Left lung (tissue), 14 donors: ENCODE measurements at places on chromosomes 5 and 9. TPM values are rescaled to one million over a fixed set of nuclear protein-coding genes. Genes with fewer than 3 reads are reported as not detected.

DNA sequence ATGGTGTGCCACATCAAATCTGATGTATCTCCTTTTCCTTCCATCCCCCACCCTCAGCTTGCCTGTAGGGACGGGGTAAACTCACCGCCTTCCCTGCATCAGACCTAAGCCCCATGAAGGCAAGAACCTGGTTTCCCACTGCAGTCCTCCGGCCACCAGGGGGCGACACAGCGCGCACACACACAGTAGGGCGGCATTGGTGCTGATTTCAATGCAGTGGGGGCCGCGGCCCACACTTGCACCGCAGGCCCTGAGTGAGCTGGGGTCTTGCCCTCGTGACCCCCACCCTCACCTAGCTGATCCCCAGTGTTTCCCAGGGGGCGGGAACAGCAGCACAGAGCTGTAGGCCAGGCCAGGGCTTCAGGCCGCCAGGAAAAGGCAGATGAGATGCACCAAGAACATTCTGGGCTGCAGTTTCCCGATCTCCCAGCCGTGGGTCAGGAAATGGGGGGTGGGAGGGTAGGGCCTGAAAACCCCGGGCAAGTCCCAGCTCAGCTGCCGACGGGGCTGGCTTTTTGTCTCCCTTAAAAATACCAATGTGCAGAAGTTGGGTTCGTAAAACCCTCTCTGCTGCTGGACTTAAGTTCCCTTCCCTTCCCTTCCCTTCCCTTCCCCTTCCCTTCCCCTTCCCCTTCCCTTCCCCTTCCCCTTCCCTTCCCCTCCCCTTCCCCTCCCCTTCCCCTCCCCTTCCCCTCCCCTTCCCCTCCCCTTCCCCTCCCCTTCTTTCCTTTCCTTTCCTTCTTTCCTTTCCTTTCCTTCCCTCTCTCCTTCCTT lies 19.5 kb downstream of the FAM163B start:
- no peaks in the 10 kb centered on the region for H3K36me3 ChIP-seq
- no peak overlapping the region for H3K27ac ChIP-seq
- no peak for DNase-seq
- H3K27me3 ChIP-seq: peaks cover 17% of the 10 kb centered on the region

GRCh38 chr9:113650207-113651131 lies 186.9 kb downstream of the RGS3 start:
- peaks cover 9% of the 10 kb centered on the region for H3K4me1 ChIP-seq
- no peaks in the 10 kb centered on the region for H3K27me3 ChIP-seq

GARNL3 gene
- 8.0 TPM for total RNA-seq

- DNase-seq: no peak
- peaks cover 100% of the 10 kb centered on the region for H3K27me3 ChIP-seq
- H3K36me3 ChIP-seq: no peaks in the 10 kb centered on the region
- H3K4me1 ChIP-seq: no peaks in the 10 kb centered on the region
- H3K4me3 ChIP-seq: no peak overlapping the region
- no peak overlapping the region for H3K27ac ChIP-seq
Observed at GRCh38 chr5:73296772-73297171, 123.8 kb downstream of the TMEM174 start.

SLC22A4 gene
- 10.3 TPM for total RNA-seq

HMHB1 gene
- not detected for total RNA-seq

DNA sequence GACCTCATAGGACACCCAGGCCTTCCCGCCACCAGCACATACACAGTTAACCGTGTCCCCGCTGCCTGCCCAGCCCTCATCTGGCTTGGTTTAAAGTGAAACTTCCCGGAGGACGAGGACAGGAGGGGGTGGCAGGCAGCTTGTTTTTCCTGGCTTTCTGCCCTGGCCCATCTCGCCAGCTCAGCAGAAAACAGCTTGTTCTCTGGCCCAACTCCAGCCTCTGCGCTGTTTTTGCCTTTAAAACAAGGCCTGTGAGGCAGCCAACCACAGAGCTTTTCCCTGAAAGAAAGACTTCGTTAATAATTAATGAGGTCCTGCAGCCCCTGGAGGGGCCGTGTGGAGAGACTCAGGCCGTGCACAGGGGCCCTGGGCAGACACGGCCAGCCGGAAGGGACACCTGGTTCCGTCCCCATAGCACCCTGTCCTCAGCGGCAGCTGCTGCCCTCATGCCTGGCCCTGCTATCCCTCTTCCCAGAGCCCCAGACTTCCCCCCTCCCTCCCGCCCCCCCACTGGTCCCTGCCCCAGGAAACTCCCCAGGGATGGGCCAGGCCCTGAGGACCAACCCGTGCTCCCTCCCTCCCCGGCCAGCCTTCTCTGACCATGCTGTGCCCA lies 108.7 kb downstream of the RXRA start:
- peaks cover 96% of the 10 kb centered on the region for H3K36me3 ChIP-seq
- peak overlapping the region; percentile 73 for H3K27ac ChIP-seq
- peaks cover 84% of the 10 kb centered on the region for H3K4me1 ChIP-seq
- peak; percentile 94 for DNase-seq
- H3K4me3 ChIP-seq: no peak overlapping the region

LMX1B gene
- total RNA-seq: not detected

CMYA5 gene
- 2.7 TPM for total RNA-seq

PRRT1B gene
- total RNA-seq: 3.6 TPM

DNA sequence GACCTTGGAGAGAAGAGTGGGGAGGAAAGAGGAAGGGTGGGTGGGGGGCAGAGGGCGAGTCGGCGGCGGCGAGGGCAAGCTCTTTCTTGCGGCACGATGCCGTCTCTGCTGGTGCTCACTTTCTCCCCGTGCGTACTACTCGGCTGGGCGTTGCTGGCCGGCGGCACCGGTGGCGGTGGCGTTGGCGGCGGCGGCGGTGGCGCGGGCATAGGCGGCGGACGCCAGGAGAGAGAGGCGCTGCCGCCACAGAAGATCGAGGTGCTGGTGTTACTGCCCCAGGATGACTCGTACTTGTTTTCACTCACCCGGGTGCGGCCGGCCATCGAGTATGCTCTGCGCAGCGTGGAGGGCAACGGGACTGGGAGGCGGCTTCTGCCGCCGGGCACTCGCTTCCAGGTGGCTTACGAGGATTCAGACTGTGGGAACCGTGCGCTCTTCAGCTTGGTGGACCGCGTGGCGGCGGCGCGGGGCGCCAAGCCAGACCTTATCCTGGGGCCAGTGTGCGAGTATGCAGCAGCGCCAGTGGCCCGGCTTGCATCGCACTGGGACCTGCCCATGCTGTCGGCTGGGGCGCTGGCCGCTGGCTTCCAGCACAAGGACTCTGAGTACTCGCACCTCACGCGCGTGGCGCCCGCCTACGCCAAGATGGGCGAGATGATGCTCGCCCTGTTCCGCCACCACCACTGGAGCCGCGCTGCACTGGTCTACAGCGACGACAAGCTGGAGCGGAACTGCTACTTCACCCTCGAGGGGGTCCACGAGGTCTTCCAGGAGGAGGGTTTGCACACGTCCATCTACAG lies 760 bp downstream of the NPR3 start:
- no peaks in the 10 kb centered on the region for H3K36me3 ChIP-seq
- no peak for DNase-seq
- H3K27ac ChIP-seq: peak overlapping the region; percentile 60
- peaks cover 12% of the 10 kb centered on the region for H3K4me1 ChIP-seq
- peak overlapping the region; percentile 24 for H3K4me3 ChIP-seq

SERINC5 gene
- total RNA-seq: 57.0 TPM

GRCh38 chr9:18137815-18138214 lies 336.1 kb upstream of the ADAMTSL1 start:
- H3K36me3 ChIP-seq: no peaks in the 10 kb centered on the region
- DNase-seq: no peak
- no peak overlapping the region for H3K27ac ChIP-seq
- H3K4me1 ChIP-seq: no peaks in the 10 kb centered on the region
- no peak overlapping the region for H3K4me3 ChIP-seq

SLC46A2 gene
- 7.0 TPM for total RNA-seq

DNA sequence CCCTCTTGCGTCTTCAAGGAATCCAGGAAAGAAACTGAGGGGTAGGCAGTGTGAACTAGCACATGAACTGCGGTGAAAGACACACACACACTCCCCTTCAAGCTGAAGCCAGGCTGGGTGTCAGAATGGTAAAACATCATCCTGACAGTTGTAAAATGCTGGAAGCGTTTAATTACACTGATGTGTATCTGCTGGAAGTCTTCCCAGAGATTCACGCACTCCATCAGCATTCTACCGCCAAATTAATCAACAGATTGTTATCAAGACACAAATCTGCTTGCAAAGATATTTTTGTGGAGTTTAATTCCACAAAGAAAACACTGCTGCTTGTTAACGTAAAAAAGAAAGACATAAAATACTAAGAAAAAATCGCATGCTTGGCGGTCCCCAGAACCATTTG lies 241.0 kb upstream of the NFIL3 start:
- H3K36me3 ChIP-seq: no peaks in the 10 kb centered on the region
- no peak overlapping the region for H3K4me3 ChIP-seq
- DNase-seq: no peak
- peaks cover 3% of the 10 kb centered on the region for H3K4me1 ChIP-seq
- H3K27ac ChIP-seq: no peak overlapping the region
- H3K27me3 ChIP-seq: no peaks in the 10 kb centered on the region

DNA sequence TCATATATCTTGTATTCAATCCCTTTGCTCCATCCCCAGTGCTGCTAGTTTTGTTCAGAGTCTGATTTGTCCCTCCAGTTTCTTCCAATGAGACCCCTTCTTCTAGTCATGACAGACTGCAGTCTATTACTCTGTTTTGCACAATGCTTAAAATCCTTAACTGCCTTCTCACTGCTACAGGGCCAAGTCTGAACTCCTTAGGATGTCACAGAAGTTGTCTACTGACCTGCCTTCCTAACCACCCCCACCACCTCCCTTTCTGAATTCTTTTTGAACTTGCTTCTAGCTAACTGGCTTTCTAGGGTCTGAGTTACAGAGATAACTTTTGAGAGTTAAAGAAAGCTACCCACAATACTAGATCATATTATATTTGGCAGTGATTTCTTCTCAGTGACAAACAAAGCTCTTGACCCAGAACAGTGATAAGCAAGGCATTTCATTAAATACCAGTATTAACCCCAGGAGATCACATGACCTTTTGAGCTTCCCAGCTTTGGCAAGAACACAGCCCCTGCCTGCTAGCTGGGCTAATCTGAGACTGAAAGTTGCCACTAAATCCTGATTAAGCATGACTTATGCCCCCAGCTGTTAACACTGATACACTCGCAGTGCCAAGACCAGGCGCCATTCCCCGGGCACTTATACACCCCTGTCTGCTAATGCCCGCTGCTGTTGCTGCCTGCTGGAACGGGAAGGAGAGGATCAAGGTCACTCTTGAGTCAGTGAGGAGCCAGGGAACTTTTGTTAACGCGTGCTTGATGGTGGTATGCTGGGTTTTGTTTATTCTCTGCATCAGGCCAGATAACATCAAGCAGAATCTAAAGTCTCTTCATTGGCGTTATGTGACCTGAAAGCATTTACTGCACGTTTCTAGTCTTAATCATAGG lies 36.4 kb upstream of the ADAMTSL1 start:
- H3K4me3 ChIP-seq: no peak overlapping the region
- DNase-seq: no peak
- peaks cover 7% of the 10 kb centered on the region for H3K4me1 ChIP-seq
- H3K36me3 ChIP-seq: no peaks in the 10 kb centered on the region
- H3K27me3 ChIP-seq: peaks cover 11% of the 10 kb centered on the region
- no peak overlapping the region for H3K27ac ChIP-seq

- no peaks in the 10 kb centered on the region for H3K36me3 ChIP-seq
- H3K4me3 ChIP-seq: no peak overlapping the region
- no peaks in the 10 kb centered on the region for H3K4me1 ChIP-seq
- H3K27ac ChIP-seq: no peak overlapping the region
- no peaks in the 10 kb centered on the region for H3K27me3 ChIP-seq
- no peak for DNase-seq
Observed at GRCh38 chr9:6901180-6901579, 143.4 kb downstream of the KDM4C start.

CDH9 gene
- not detected for total RNA-seq

DNA sequence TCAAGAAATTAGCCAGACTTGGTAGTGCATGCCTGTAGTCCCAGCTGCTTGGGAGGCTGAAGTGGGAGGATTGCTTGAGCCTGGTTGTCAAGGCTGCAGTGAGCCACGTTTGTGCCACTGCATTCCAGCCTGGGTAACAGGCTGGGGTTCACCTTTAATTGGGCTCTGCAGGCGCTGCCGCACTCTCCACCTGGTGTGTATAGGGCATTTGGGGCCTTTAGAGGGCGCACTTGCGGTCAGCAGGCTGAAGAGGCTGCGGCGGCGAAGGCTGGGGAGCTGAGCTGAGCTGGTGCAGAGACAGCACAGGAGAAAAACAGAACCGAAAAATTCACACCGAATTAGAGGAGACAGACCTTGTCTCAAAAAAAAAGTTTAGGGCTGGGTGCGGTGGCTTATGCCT lies 31.2 kb downstream of the CDK7 start:
- no peaks in the 10 kb centered on the region for H3K4me1 ChIP-seq
- no peaks in the 10 kb centered on the region for H3K27me3 ChIP-seq
- H3K27ac ChIP-seq: no peak overlapping the region
- no peaks in the 10 kb centered on the region for H3K36me3 ChIP-seq
- H3K4me3 ChIP-seq: no peak overlapping the region

GRCh38 chr9:19456426-19456825 lies 47.6 kb downstream of the ACER2 start:
- no peak overlapping the region for H3K27ac ChIP-seq
- no peak for DNase-seq
- no peaks in the 10 kb centered on the region for H3K36me3 ChIP-seq
- H3K4me1 ChIP-seq: no peaks in the 10 kb centered on the region
- H3K27me3 ChIP-seq: no peaks in the 10 kb centered on the region

DNA sequence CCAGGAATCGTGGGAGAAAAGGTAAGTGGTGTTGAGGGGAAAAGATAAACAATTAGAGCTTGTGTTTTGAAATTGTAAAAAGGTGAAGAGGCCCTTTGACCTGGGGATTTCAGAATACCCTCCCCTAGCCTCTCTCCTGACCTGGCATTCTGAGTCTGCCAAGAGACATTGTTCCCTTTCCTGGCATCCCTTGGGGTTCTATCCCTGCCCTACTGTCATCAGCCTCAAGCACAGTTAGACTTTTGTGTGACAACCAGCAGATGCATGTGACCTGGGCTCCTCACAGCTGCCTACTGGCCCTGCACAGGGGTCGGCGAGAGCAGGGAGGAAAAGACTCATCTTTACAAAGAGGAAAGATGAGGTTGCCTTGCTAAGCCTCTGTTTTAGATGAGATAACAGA lies 72.2 kb upstream of the ORM1 start:
- no peak overlapping the region for H3K4me3 ChIP-seq
- no peak overlapping the region for H3K27ac ChIP-seq
- no peaks in the 10 kb centered on the region for H3K27me3 ChIP-seq
- no peaks in the 10 kb centered on the region for H3K36me3 ChIP-seq
- no peak for DNase-seq
- peaks cover 9% of the 10 kb centered on the region for H3K4me1 ChIP-seq

- peaks cover 98% of the 10 kb centered on the region for H3K27me3 ChIP-seq
- DNase-seq: no peak
- H3K4me3 ChIP-seq: no peak overlapping the region
- H3K36me3 ChIP-seq: no peaks in the 10 kb centered on the region
- no peak overlapping the region for H3K27ac ChIP-seq
Observed at GRCh38 chr5:174727794-174728680, 3.7 kb downstream of the MSX2 start.

GRCh38 chr5:75053304-75054133 lies 1.2 kb upstream of the GCNT4 start:
- peaks cover 4% of the 10 kb centered on the region for H3K27me3 ChIP-seq
- H3K4me1 ChIP-seq: peaks cover 24% of the 10 kb centered on the region
- H3K36me3 ChIP-seq: no peaks in the 10 kb centered on the region
- peak overlapping the region; percentile 92 for H3K4me3 ChIP-seq

AQP3 gene
- 231 TPM for total RNA-seq

- H3K36me3 ChIP-seq: no peaks in the 10 kb centered on the region
- peaks cover 48% of the 10 kb centered on the region for H3K4me1 ChIP-seq
- H3K27me3 ChIP-seq: no peaks in the 10 kb centered on the region
- H3K27ac ChIP-seq: peak overlapping the region; percentile 75
- no peak for DNase-seq
Observed at GRCh38 chr5:56415356-56415765, 182.2 kb upstream of the ANKRD55 start.
